GM23338 (cell line): ENCODE measurements at places on chromosomes 7 and 10.

DNA sequence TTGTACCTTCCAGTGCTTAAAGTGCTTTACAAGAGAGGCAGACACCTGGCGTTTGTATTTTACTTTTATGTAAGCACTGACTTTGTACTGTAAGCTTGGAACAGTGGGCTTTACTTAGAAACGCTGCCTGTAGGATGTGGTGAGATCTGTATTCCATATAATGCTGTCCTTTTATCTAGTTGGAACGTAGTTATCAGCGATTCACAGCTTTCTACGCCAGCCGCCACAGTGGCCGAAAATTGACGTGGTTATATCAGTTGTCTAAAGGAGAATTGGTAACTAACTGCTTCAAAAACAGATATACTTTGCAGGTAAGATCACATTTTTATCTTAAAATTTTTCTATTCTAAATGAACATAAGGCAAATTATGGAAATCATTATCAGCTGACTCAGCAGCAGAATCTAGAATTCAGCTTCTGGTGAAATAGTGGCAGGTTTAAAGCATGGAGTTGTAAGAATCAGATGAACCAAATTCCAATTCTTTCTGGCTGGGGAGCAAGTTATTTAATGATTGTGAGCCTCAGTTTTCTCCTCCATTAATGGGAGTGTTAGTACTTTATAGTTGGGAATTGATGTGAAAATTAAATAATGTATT, 91.5 kb downstream of the CUL1 start:
- no peak for DNase-seq

DNA sequence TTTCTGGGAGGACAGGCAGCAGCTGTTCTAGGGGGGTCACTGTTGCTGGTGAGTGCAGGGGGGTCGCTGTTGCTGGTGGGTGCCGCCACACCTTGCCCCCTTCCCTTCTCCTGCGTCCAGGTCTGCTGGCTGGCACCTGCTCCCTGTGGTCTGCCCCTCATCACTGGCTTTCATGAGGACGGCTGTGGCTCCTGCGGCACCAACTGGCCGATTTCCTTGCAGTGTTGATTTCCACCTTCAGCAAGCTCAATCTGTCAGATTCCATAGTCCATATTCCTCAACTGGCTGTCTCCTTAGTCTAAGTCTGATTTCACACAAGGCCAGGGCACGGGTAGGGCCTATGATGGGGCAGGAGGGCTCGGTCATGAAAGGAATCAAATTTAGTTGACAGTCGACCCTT, 23.4 kb upstream of the GRB10 start:
- DNase-seq: no peak

DNA sequence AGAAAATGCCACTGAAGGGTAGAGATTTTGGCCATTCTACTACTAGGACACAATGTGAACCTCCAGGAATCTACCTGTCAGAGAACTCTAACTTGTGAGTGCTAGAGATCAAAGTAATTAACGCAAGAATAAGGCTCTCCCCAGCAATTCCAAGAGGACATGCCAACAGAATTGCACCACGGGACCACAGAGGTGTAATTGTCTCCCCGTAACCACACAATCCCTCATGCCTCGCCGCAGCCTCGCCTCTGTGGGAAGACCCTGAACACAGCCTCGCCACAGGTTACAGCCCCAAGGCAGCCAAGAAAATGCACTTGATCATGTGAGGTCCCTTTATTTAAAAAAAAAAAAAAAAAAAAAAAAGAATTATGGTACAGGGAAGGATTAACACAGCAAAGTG, 29.5 kb downstream of the CDCA7L start:
- DNase-seq: no peak

GRCh38 chr10:28305553-28305952, 2.7 kb upstream of the MPP7 start:
- DNase-seq: no peak

- DNase-seq: no peak
These were observed 11.5 kb upstream of the MACC1 start for GRCh38 chr7:20228654-20229053.

DNA sequence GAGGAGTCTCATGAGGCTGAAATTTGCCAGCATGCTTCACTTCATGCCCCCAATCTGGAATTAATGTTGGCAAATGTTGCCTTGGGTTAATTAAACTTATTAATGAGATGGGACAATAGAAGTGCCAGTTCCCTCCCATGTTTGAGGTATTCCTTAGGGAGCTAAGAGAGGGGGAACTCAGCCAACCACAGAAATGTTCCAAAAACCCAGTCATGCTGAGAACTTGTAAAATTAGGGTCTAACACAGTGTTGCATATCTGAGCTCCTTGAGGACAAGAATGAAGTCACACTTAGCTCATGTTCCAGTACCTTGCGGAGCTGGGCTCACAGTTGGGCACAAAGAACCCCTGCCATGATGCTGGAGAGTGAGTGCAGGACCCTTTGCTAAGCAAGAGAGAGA, 89.4 kb downstream of the OAT start:
- no peak for DNase-seq

- DNase-seq: peak; percentile 13
These were observed 3.1 kb upstream of the ZNF12 start for GRCh38 chr7:6709808-6710207.

GRCh38 chr10:101613646-101614045, 25.5 kb downstream of the DPCD start:
- no peak for DNase-seq

- DNase-seq: no peak
These were observed 193.4 kb downstream of the HPSE2 start for GRCh38 chr10:99042051-99042771.

DNA sequence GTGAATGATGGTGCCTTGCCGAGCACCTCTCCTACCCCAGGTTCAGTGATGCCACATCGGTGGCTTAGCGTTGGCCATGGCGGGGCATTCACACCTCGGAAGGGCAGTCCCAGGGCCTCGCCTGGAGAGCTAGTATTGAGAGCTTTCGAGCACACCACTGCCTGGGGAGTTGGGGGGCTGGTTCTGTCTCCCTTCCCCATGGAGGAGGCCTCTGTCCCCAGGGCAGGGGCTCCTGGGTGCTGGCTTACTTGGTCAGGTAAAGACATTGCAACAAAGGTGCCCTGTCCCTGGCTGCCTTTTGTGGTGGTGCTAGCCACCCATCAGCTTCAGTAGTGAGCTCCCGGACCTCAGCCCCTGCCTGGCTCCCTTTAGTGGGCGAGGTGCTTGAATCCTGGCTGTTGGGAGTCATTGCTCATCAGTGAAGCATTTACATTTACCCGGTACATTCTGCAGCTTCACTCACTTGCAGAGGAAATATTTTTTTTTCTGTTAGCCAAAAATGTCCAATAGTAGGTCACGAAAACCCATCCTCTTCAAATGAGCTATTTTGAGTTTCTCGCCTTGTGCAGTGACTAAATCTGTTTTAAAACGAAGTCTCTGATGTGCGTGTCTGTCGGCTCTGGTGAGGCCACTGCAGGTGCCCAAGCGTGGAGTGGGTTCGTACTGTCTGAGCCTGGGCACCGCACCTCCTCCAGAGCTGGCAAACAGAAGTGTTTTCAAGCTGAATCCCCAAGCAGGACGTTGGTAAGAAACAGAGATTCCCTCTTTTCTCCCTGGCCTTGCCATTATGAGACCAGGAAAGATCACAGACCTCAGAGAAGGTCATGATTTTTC, 95.5 kb downstream of the INPP5A start:
- DNase-seq: no peak
